ENCODE measurements at places on chromosomes 2 and 18. TPM values are rescaled to one million over a fixed set of nuclear protein-coding genes. Genes with fewer than 3 reads are reported as not detected.

GRCh38 chr2:26270373-26270772 is 25.6 kb downstream of the HADHB start:
- H3K4me3 ChIP-seq: no peak overlapping the region
- H3K4me1 ChIP-seq: no peaks in the 10 kb centered on the region
- no peaks in the 10 kb centered on the region for H3K27me3 ChIP-seq
- DNase-seq: no peak

Gene SOWAHC
- 32.5 TPM for total RNA-seq

DNA sequence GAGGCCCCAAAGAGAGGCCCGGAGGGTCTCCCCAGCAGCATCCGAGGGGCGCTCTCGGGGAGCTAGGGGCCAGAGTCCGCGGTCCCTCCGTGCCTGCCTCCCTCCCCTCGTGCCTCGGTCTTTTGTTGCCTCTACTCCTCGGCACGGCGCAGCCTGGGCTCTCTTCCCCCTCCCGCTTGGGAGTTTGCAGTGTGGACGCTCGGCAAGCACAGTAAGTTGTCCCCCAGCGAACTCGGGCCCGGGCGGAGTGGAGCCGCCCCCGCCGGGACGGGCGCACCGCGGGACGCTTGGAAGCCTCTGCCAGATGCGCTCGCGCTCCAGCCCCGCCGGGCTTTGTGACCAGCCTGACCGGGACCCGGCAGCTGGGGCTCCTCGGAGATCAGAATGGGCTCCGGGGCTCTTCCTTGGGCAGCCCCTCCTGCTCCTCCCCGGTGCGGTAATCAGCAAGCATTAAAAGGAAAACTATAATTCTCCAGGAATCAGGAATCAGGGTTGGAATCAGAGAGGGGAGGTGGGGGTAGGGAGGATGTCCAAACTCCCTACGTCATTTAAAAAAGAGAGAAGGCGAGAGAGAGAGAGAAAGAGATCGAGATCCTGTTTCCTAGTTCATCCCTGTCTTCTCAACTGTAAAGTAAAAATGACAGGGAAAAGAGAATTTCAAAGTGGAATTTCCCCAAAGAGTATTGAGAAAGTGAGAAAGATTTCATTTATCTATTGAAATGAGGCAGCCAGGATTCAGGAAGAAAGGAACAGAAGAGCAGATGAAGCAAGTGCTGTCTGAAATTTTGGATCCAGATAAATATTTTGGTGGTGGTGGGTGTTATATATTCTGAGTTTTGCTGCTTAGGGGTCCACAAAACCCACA is 786 bp upstream of the TMEM200C start:
- H3K27ac ChIP-seq: no peak overlapping the region
- H3K27me3 ChIP-seq: peaks cover 28% of the 10 kb centered on the region
- peaks cover 2% of the 10 kb centered on the region for H3K4me1 ChIP-seq
- H3K36me3 ChIP-seq: no peaks in the 10 kb centered on the region
- H3K4me3 ChIP-seq: peak overlapping the region; percentile 6
- DNase-seq: no peak

Gene PAIP2B
- total RNA-seq: 11.2 TPM

Data from uterus (tissue), 4 donors.